ENCODE measurements at places on chromosomes 1 and 21.

DNA sequence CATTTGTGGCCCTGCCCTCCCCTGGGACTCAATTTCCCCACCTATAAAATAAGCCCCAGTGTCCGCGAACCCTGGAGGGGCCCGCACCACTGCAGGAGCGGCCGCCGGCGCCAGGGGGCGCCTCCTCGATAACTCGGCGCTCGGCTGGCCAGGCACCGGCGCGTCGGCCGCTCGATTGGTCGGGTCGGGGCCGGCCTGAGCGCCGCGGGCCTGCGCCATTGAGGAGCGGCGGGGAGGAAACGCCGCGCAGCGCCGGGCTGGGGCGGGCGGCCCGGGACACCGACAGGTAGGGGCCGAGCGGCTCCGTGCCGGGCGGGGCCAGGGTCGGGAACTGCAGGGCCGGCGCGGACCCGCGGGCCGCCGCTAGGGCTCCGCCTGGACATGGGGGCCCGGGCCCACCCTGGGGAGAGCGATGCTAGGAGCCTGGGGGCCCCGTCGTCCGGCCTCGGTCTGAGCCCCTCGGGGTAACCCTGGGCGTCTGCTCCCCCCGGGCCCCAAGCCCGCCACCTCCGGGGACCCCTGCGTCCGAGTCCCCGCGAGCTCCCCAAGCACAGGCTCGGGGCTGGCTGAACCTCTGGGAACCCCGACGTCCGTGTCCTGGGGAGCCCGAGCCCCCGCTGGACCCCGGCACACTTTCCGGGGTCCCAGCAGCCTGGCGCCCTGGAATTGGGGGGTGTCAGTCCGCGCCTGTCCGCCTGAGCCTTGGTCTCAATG lies at the start of gene VPS13D:
Gene VPS13D (plus strand): TSS at position 196 of the 714 bp plus-strand sequence. CDS start 4,237 bp downstream, outside the sequence.
- DNase-seq: peak; percentile 82

- no peak for DNase-seq
Measured at GRCh38 chr1:19514391-19514831, 29.1 kb upstream of the CAPZB start.

DNA sequence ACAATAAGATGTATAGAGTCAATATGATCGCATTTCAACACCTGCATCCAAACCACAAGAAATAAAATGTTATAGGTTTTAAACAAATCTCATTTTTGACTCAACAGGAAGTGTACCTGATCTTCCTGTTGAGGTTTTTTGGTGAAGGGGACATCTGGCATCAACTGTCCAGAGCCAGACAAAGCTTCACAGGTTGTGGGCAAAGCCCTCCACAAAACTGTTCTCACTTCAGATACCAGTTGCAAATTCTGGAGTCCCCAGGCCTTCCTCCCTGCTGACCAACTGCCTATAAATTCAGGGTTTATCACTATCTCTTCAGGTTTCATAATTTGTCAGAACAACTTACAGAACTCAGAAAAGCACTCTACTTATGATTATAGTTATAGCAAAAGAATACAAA lies 326.1 kb upstream of the CAMK1G start:
- no peak for DNase-seq

GRCh38 chr21:24445517-24445916 lies 1161.8 kb downstream of the MRPL39 start:
- no peak for DNase-seq

DNA sequence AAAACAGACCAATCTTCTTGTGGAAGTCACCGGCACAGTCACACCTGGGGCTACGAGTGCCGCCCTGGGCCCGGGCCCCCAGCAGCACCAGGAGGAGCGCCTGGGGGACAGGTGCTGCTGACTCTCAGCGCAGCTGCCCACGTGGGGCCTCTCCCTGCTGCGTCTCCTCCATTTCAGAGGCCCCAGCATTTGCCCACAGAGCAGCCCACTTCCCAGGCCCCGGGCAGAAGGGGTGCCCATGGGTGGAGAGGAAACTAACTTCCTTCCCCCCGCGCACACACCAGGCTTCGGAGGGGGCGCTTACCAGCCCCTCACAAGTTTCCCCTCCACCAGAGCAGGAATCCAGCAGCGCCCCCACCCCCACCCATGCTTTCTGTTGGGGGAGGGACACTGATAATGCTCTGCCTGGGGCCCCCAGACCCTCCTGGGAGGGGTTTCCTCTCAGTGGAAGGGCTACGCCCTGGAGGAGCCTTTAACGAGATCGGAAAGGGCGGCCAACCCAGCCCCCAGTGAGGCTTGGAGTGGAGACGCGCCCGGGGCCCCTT lies 440 bp downstream of the TNFRSF25 start:
- no peak for DNase-seq

GRCh38 chr1:171595324-171595723 lies 26.7 kb upstream of the MYOCOS start:
- no peak for DNase-seq

- peak; percentile 87 for DNase-seq
Measured at GRCh38 chr1:156898161-156898566, 4.6 kb downstream of the PEAR1 start.

DNA sequence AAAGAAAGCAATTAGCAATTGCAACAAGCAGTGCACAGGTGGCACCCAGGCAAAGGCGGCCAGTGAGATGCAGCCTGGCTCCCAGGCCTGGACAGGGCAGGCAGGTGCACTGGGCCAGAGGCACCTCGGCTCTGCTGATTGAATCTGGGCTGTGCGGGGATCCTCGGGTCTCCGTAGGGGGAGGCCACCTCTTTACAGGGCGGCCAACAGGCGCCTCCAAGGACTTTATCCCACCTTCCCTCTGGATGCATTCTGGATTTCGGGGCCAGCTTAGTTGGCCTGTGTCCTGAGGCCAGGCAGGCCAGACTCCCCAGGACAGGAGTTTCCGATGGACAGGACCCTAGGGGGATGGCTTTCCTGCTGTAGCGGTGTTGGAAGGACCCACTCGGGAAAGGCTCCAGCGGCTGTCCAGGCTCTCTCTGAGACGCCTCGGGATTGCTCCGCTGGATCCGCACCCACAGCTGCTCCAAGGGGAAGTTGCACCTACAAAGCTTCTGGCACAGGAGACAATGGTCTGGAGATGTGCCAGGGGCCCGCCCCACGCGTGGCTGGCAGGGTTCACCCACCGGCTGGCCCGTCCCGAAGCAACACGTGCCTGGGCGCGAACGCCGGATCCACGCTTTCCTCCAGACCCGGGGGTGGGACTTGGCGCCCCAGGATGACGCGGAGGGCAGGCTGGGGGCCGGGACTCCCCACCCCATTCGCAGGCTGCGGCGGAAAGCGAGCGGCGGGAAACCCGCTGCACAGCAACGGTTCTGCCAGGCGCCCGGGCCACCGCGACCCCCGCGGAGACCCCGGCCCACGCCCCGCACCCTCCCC lies 810 bp downstream of the SLC19A1 start:
- peak; percentile 52 for DNase-seq

DNA sequence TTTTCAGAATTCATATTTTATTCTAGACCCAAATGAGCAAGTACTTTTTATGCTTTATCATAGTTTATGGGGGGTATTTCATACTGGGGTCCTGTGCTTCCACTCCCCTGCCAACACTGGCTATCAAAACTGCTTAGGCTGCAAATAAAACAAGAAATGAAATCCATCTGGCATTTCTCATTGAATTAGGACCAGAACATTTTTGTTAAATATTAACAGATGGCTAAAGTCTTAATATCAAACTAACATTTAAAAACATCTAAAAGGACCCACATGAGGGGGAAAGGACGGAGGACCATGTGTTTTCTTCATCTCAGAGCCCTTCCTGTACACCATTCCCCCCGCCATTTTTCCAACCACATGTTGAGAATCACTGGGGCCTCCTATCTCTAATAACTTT lies 167.5 kb upstream of the C1orf105 start:
- DNase-seq: no peak

- peak; percentile 71 for DNase-seq
Measured at GRCh38 chr1:223670458-223671159, 5.1 kb upstream of the CAPN8 start.

DNA sequence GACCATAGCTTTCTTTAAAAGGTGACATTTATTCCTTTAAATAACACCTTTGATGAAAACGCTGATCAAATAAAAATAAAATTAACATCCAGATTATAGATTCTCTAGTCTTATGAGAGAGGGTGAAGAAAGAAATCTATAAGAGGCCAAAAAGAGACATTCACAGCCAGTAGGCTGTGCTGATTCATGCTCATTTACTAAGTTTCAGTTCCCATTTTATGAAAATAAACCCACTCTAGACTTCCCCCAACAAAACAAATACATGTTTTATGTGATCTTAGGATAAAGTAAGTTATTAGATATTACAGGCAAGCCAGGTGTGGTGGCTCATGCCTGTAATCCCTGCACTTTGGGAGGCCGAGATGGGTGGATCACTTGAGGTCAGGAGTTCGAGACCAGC lies 21.1 kb downstream of the ESRRG start:
- no peak for DNase-seq

- DNase-seq: no peak
Measured at GRCh38 chr1:24102961-24103360, 9.0 kb downstream of the MYOM3 start.

DNA sequence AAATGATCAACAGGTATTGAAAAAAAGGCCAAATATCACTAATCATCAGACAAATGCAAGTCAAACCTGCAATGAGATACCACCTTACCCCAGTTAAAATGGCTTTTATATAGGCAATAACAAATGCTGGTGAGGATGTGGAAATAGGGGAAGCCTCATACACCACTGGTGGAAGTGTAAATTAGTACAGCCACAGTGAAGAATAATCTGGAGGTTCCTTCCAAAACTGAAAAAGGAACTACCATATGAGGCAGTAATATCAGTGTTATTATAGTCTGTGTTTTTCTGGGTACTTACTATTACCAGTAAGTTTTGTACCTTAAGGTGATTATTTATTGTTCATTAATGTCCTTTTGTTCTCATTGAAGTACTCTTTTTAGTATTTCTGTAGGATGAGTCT lies 201.3 kb downstream of the MRPL39 start:
- DNase-seq: no peak

DNA sequence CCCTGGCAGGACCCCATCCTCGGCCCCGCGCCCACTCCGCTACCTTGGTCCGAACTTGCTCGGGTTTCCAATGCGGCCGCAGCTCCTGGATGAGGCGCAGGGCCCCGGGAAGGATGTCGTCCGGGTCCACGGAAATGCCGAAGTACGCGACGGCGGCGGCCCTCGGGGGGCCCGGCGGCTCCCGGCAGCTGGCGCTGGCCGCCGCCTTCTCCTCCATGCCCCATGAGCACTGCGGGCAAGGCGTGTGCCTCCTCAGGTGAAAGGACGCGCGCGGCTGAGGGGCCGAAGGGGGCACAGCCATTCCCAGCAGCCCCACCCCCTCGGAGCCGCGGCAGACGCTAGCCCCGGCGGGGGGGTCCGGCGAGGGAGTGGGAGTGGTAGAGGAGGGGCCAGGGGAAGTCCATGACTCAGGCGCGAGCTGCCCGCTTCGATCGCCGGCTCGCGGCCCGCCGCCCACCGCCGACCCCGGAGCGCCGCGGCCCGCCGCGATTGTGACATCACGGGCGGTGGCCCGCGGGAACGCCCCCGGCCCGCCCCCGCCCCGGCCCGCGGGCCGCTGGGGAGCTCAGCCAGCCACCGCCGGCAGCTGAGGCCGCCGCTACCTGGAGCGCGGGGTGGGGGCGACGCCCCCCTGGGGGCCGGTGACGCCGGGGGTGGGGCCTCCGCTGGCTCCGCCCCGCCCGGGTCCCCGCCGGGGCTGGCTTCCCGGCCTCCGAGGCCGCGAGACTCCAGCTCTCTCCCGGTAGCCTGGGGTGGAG lies at the start of gene ETNK2:
Gene ETNK2 (minus strand): TSS at position 493 of the 758 bp plus-strand sequence. CDS start 192 bp downstream, at position 301.
- peak; percentile 90 for DNase-seq

DNA sequence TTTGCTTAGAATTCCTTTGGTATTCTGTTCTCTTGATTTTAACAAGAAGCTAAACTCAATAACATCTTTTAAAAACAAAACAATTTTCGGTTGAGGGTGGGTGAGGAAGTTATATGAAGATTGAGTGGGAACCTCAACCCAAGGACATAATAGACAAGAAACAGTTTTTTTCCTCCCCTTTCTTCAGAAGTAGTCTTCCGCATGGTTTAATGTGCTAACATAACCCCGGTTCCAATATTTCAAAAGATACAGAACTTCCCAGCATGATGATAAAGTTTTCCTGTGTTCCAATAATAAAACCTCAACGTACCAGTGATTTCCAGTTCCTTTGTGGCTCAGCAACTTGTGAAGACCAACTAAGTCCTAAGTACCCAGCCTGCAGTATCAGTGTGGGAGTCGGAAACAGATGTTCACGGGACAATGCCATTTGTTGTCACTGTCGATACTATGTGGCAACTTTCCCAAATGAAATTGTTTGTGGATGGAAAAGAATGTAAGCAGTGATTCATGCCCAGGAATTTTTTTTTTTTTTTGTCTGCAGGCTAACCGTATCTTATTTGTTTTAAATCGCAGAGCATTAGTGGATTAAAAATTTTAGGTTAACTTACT lies 48.5 kb downstream of the NR5A2 start:
- DNase-seq: peak; percentile 59

DNA sequence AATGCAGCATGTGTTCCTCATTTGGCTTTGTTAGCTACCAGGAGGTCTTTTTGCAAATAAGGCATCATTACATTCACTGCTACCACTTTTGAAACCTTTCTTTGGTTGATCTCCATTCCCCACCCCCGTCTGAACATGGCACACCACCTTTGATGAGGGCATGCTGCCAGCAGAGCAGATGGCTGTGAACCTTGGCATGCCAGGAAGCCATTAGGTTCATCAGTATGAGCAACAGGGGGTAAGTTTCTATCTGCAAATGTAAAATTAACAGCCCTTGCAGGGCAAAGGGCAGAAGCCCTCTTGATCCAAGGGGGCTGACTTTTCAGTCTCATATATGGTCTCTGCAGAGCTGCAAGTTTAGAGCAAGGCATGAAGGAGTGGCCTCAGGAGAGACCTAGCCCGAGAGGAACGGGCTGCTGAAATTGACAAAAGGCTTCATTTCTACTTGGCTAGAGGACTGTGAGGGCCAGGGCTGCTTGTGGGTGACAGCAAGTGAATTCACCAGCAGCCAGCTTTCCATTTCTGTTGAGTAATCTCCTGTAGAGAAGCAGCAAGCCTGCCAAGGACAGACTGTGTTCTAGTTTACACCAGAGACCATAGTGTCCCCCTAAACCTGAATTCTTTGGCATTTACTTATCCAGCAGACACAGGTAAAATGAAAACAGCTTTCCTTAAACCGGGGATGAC lies 127.9 kb downstream of the ZNF326 start:
- no peak for DNase-seq

GRCh38 chr1:46425726-46426125 lies 31.6 kb downstream of the FAAH start:
- no peak for DNase-seq

GRCh38 chr1:219476716-219477115 lies 136.2 kb downstream of the ZC3H11B start:
- DNase-seq: no peak

- no peak for DNase-seq
Measured at GRCh38 chr1:61183471-61184039, 101.2 kb downstream of the NFIA start.

- DNase-seq: no peak
Measured at GRCh38 chr1:247431643-247432042, 15.7 kb downstream of the NLRP3 start.

DNA sequence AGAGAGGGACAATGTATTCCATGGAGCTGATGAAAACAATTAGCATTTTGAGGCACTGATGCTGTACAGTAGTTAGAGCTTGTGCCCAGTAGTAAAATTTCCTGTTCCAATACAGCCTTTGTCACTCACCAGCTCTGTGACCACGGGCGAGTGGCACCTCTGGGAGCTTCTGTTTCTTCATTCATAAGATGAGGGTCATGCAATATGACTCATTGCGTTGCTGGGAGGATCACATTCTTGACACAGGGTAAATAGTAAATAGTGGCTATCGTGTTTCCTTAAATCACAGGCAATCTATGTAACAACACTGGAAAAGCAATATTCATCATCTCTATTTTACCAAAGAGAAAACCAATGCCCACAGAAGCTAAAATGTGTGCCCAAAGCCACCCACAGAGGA lies 4.5 kb upstream of the LRRC52 start:
- DNase-seq: no peak
